CD8-positive, alpha-beta T cell (primary cell): ENCODE measurements at places on chromosomes 4 and X.

DNA sequence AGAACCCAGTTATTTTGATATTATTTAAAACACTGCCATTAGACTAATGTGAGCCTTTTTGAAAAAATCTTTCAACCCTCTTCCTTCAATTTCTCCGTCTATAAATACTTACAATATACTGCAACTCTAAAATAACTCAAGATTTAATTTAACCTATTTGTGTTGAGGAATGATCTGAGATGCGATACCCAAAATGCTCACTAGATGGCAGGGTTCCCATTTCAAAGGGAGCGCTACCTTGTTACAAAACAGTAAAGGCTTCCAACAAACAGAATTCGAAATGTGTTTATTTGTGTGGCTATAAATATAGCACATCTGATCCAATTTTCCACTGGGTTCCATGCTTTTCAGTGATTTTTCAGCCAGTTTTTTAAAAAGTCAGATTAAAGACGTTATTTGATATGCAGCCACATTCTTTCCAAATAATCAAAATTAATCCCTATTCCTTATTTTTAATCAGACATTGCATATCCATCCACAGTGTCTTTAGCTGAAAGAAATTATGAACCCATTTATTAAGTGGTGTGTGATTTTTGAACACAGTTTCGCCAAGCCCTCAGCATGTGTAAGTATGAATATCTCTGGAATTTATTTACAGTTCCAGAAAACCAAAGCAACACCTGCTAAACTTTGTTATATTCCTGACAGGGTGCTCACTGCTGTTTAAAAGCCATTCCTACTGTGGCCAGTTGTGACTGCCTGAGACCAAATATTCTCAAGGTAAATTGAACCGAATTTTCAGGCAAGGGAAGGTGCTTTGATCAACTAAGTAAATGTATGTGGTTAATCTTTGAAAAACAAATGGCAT, 668.0 kb upstream of the LCORL start:
- peak; percentile 38 for DNase-seq

- DNase-seq, result no peak
Measured at GRCh38 chr4:80062527-80062926, 10.5 kb downstream of the ANTXR2 start.

DNA sequence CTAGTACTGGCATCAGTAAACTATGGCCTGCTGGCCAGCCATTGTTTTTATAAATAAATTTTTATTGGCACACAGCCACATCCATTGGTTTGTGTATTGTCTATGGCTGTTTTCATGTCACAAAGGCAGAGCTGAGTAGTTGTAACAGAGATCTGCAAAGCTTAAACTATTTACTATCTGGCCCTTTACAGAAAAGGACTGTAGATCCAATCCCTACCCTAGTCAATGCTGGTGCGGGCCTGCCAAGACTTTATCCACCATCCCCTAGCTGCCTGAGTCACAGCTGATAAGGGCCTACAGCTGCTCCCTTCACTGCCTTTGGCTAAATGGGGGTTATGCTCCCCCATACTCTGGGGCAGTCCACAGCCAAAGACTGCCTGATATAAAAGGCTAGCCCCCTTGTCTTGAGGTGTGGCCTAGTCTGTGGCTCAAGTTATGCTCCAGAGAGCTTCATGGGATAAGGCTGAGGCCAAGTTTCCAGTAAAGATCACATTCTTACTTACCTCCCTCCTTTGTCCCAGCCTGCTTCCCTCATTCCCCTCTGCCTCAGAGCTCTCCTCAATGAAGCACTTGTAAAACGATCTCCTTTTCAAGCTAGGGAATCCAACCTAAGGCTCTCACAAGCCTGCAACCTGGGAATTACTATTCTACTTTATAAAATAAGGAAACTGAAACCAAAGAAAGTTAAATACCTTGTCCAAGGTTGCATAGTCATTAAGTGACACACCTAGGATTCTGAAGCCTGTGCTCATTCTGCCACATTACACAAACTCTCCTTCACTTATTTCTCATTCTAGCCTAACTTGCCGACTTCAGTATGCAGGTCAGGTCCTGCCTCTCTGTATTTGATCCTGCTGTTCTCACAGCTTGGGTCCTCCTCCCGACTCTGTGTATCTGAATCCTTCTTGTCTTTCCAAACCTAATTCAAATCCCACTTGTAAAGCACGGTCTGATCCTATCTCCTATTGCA, 20.7 kb downstream of the ACE2 start:
- no peak for DNase-seq

DNA sequence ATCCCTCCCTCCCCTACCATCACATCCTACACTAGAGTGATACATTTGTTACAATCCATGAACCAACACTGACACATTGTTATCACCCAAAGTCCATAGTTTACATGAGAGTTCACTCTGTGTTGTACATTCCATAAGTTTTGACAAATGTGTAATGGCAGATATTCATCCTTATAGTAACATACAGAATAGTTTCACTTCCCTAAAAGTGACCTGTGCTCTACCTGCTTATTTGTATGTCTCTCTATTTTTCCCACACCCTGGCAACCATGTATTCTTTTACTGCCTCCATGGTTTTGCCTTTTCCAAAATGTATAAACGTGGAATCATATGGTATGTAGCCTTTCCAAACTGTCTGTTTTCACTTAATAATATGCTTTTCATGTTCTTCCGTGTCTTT, 42.2 kb upstream of the HPGD start:
- no peak for DNase-seq

GRCh38 chr4:8735236-8736089, 136.2 kb downstream of the HMX1 start:
- DNase-seq, result no peak

DNA sequence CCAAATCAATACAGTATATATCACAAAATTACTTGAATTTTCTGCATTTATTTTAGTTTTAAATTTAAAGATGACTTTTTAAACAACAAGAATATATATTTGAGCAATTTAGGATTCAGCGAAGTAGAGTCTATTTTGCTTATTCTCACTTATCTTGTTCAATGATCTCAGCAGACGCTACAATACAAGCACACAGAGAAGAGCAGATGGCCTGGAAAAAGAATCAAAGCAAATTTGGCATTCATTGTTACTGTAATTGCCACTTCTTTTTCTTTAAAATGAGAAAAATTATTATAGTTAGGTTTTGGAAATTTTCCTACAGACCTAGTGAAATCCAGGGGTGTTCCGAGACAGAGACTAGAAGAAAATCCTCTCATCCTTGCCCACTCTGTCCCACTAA, 57.5 kb downstream of the NPY1R start:
- DNase-seq, result no peak

GRCh38 chr4:128757712-128758111, 51.8 kb upstream of the JADE1 start:
- no peak for DNase-seq

DNA sequence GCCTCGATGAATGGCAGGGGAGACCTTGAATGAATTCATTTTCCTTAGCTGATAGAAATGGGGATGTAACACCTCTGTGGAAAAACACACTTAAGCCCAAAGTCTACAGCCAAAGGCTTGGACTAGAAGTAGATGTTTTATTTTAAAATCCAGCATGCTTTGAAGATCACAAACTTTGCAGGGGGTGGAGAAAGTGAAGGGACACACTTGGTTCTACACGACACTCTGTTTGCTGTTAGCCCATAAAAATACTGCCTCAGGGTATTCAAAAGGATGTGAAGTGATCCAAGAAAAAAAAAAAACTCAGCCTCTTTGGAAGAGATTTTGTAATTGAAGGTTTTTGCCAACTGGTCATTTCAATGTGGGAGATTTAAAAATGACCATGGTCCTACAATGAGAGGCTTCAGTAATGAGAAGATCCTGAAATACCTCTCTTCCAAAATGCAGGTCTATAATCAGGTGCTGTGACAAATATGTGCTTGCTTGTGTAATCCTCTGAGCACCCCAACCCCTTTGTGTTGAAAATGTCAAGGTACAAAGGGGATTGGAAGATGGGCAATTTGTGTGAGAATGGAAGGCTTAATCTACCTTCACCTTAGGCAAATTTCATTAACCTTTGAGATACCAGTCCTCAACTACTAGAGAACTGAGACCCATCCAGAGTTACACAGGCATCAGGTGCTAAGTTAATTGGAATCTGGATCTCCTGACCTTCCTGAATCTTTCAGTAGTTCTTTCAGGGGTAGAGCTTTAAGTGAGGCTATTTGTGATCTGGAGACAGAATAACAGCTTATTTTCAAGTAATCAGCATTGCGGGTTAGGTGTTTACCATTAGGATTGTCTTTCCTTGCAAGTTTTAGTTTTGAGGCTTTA, 82.5 kb downstream of the HS6ST2 start:
- no peak for DNase-seq

DNA sequence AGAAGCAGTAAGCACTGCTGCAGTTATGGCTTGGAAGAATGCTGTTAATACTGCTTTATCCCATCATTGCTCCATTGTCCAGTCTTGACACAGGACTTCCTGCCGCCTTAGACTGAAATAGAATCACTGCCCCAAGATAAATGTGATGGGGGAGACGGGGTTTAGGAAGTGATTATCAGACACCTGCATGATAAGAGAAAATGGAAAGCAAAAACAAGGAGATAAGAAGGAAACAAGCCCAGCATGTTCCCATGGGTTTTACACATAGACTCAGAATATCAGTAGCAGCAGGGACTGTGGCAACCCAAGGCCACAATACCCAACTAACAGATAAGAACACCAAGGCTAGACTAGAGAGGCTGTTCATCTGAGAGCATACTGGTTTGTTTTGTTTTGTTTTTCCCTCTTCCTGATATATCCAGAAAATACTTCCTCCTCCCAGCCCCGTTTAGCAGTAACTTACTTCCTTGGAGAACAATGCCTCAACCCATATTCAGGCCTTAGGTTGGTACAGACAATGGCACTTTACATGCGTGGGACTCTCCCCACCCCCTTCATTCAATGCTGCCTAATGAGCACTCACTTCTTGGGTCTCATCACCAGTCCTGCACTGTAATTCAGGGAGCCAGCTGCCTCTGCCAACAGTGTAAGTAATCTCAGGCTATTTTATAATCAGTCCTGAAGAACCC, 232.6 kb downstream of the CBR4 start:
- no peak for DNase-seq

GRCh38 chrX:10986616-10987015, 124.5 kb upstream of the HCCS start:
- DNase-seq, result no peak

DNA sequence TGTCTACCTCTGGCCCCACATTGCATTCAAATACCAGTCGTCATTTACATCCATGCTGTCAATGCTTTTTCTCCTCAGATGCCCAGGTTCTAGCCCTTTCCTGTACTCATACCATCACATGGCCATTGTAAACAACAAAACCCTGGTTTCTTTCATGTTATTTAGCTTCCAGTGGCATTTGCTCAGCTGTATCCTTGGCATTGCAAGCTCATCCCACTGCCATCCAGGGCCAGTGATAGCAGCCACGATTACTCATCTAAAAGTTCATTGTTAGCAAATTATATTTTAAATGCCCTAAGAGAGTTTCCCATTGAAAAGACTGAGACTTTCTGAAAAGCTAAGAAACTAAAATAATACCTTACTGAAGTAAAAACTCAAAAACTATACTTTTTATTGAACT, 34.0 kb downstream of the VEGFC start:
- no peak for DNase-seq

DNA sequence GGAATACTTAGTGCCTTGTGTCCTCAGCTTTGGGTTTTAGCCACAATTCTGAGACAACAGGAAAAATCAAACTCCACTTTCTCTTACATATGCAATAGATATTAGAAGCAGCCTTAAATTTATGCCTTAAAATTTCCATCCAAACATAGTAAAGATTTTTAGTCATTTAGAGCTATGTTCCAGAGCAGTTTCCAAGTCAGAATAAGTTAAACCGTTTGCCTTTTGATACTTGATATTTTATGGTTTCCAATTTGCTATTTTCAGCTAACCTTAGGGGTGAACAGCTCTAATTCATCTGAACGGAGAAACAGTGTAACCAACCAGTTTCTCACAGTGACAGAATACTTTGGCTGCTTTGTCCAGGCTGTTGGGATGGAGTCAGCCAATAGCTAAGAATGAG, 125.8 kb upstream of the RXFP1 start:
- no peak for DNase-seq

DNA sequence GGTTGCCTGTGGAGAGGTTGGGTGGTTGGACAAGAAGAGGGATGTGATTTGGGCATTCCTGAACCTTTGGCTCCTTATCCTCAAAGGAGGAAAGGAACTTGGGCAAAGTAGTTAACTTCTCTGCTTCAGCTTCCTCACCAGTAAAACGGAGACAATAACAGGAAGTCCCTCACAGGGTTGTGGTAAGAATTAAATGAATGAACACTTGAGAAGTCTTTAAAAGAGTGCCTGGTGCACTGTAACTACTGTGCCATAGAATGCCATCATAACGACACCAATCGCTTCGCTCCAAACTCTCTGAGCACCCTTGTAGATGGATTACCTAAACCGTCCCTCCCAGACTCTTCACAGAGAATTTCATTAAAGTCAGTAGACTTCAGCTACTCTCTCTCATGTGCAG, 10.5 kb downstream of the ZCCHC18 start:
- no peak for DNase-seq

DNA sequence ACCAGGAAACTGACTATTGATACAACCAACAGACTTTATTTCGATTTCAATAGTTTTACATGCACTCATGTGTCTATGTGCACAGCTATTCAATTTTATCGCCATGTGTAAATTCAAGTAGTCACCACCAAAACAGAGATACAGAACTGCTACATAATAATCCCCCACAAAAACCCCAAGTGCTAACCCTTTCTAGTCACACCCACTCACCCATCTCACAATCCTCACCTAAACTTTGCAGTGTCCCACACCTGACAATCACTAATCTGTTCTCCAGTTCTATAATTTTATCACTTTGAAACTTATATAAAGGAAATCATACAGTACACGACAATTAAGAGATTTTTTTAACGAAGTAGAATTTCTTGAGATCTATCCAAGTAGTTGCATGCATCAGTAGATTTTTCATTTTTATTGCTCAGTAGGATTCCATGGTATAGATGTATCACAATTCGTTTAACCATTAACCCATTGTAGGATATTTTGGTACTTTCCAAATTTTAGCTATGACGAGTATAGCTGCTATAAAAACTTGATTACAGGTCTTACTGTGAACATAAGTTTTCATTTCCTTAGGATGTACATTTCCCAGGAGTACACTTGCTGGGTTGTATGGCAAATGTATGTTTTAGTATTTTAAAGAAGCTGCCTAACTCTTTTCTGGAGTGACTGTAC, 85.9 kb downstream of the CASK start:
- DNase-seq, result no peak

DNA sequence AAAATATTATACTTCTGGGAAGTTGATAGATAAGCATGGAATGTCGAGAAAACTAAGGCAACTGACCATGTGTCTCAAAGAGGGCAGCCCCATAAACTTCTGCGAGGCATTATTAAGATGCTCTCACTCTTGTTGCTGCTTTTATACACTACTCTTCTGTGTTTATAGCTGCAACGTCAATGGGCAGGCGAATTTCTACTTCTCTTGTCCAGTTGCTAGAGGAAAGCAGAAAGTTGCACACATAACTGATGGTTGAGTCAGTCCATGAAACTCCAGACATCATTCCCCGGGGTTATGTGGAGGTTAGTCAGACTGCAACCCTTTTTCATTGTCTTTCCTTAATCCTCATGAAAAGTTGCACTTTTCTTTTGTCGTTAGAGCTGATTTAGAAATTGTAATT, 39.8 kb downstream of the VCX3B start:
- no peak for DNase-seq
